SJSA1 (cell line): ENCODE measurements at places on chromosomes 1 and 21. TPM values are rescaled to one million over a fixed set of nuclear protein-coding genes. Genes with fewer than 3 reads are reported as not detected.

Gene AMY1A
- not detected in 2 replicates for total RNA-seq

Gene ITLN2
- total RNA-seq, result not detected in 2 replicates

Gene ANGPTL7
- total RNA-seq, result not detected in 2 replicates

Gene MCOLN2
- total RNA-seq, result 1.4 and 1.9 TPM in 2 replicates

Gene MCOLN3
- 0.16 TPM in 1 of 2 replicates, not detected in the other for total RNA-seq

Gene KRTAP19-3
- not detected in 2 replicates for total RNA-seq

- no peak for DNase-seq
These were observed 19.8 kb downstream of the NCF2 start for GRCh38 chr1:183570451-183570850.

GRCh38 chr1:221415651-221416050 lies 326.2 kb downstream of the DUSP10 start:
- no peak for DNase-seq

DNA sequence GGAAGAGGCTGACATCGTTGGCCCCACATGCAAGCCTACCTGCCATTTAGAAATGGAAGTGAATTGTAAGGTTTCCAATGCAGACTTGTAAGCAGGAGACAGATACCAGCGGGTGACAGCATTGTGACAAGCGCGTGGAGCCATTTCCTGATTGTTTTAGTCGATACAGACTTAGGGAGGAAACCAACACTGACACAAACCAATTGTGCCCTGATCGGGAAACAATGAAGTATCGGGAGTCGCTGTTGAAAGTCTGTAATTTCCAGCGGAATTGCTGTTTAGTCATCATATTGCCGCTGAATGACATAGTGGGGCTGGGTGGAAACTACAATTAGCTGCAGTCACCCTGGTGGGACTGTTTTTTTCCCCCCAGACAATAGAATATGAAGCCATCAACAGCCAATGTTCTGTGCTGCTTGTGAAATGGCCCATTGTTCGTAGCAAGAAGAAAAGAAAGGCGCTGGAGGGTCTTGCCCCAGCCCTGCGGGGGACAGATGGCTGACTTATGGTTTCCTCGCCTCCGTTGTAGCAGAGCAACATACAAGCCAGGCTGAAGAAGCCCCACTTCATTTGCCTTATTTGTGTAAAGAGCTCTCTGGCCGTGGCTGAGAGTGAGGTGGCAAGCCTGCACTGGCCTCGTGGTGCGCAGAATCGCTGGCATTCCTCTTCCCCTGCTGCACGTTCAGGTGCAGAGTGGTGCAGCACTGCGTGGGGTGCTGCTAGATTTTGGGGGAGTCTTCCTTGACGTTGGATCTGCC lies 462.7 kb downstream of the CAMTA1 start:
- no peak for DNase-seq

DNA sequence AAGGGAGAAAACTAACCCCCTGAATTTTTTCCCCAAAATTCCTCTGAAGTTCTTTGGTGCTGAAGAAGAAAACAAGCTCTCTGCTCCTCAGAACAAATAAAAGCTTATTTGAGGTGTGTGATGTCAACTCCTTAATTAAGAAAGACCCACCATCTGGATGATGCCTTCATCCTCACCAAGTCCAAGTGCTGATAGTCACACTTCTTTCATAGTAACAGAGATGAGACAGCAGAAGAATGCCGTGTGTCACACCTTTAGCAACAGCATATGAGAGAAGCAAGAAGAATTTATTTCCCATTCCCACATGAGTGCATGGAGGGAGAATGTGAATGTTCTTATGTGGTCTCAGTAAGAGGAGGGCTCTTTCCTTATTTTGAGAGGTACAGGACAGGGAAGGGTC lies 91.2 kb downstream of the TGFB2 start:
- no peak for DNase-seq

DNA sequence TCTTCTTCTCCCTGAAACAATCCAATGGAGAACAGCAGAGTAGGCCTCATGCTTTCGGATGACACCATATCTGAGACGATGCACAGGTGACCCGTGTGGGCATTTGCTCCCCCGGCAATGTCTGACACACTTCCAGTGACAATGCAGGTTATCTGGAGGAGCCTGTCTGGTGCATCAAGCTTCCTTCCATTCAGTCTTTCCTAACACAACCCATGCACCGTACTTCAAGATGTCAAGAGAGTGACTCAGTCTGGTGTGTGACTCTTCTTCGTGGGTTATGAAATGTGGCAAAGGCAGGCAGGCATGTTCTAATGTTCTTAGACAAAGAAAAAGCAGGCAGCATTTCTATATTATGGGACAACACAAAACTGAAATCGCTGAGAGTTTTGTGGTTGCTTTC lies 159.1 kb downstream of the EDEM3 start:
- DNase-seq, result no peak

DNA sequence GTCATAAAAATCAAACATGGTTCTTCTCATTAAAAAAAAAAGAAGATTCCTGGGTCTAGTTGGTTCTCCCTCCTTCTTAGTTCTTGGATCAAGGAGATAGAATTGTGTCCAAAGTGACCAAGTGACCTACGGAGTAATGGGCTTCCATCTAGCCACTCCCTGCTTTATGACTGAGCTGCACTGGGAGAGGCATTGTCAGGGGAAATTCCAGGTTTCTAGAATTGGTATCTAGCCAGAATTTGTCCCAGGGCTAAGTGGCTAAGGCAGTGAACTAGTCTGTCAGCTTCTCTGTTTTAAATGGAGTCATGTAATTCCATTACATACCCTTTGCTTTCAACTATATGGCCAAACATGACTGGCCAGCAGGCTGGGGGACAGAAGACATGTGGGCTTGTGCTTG lies 40.1 kb upstream of the ERG start:
- no peak for DNase-seq
